RPMI8226 (cell line): ENCODE measurements at places on chromosomes 2 and 18.

DNA sequence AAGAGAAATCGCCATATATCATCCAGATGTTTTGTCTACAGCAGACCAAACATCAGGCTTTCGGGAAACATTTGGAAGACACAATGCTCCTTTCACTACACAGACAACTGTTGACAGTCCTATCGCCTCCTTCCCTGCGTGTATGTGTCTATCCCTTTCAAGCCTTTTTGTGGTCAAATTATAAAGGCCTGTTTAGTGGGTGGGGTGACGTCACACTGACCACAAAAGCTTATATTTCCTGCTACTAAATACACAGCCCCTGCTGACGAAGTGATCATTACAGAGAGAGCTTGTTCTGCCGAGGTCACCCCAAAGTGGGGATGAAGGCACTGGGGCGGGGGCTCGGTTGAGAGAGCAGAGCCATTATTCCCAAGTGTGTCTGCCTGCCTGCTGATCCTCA is 302.7 kb upstream of the TNP1 start:
- no peak for DNase-seq

DNA sequence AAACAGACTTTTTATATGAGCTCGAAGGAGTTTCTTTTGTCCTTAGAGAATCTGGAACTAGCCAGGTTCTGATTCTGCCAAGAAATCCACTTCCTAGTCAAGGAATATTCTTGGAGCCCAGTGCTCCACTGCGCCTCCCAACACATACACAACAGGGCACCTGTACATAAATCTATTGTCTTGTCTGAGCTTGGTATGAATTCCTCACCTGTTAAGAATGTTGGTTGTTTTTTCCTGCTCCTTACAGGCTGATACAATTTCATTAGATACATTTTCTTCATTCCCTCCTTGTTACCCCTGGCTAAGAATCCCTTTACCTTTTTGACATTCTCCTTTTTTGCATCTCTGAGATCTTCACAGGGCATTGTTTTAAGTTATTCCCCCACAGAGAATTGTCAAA is 56.0 kb upstream of the FZD7 start:
- no peak for DNase-seq

GRCh38 chr18:44309185-44309584 is 371.5 kb upstream of the SETBP1 start:
- DNase-seq: no peak

DNA sequence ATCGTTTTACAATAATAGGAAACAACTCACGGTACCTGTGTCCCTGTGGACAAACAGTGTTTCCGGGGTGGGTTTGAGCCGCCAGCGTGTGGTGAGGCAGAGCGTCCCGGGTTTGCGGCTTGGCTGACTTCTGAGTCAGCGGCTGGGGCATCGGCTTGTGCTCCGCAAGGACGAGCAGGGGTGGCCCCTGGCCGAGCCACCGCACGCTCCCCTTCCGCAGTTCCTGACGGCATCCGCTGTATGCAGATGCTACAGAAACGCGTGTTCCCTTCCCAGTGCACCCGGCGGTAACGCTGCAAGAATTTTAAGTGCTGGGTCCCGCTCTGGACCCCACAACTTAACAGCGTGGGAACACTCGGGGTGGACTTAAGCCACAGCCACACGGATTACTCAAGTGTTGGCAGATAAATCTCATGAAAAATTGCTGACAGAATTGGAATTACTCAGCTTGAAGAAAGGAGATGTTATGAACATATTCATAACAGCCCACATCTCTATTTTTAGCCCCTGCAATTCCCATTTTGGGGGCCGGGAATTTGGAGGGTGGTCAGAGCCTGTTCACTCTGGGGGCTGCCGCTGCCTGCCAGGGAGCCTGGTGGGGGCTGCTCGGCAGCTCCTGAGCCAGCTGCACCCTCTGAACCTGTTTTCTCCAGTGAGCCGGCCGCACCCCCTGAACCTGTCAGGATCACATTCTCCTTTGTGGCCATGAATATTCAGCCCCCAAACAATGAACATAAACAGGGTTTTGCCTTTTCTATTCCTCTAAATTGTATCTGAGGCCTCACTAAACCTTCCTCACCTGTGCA is 12.6 kb upstream of the KCNG2 start:
- peak; percentile 45 for DNase-seq

GRCh38 chr2:202609381-202610145 is 25.2 kb upstream of the FAM117B start:
- no peak for DNase-seq

DNA sequence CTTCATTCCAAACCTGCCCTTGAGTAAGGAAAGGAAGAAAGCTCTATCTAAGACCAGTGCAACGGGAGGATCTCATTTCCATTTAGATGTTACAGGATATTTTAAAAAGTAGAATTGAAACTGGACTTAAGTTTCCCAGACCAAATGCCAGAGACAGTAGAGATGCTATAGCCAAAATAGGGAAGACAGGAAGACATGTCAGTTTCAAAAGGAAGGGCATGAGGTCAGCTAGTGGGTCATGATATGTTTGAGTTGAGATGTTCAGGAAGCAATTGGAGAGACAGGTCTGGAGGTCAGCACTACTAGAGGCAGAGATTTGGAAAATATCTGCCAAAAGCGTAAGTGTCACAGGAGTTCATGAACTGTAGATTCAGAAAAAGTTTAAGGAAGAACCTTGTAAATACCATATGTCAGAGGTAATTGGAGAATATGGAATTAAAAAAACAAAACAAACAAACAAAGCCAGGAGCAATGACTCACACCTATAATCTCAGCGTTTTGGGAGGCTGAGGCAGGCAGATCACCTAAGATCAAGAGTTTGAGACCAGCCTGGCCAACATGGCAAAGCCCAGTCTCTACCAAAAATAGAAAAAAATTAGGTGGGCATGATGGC is 50.8 kb downstream of the EPHA4 start:
- DNase-seq: no peak

GRCh38 chr2:184756885-184757284 is 158.6 kb downstream of the ZNF804A start:
- DNase-seq: no peak

- no peak for DNase-seq
These were observed 20.0 kb downstream of the LRRFIP1 start for GRCh38 chr2:237647176-237648015.

GRCh38 chr18:58209326-58209725 is 165.3 kb downstream of the NEDD4L start:
- no peak for DNase-seq

GRCh38 chr2:240839152-240840143 is 19.4 kb upstream of the KIF1A start:
- DNase-seq: no peak

DNA sequence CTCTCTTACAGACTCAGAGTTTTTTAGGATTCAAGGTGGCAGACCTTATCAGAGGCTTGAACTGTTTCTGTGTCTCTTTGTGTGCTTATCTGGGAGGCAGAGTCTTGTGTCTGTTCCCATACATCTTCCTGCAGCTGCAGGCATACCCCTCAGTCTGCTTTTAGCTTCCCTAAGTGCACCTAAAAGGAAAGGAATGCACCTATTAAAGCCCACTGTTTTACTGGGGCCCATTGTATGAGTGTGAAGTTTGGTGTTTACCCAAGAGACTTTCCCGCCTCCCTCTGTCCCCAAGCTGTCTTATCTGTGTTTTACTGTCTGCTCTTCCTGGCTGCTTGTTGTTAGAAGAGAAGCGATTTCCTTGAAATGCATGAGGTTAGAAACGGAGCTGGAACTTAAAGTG is 1757.3 kb upstream of the PIK3C3 start:
- no peak for DNase-seq

DNA sequence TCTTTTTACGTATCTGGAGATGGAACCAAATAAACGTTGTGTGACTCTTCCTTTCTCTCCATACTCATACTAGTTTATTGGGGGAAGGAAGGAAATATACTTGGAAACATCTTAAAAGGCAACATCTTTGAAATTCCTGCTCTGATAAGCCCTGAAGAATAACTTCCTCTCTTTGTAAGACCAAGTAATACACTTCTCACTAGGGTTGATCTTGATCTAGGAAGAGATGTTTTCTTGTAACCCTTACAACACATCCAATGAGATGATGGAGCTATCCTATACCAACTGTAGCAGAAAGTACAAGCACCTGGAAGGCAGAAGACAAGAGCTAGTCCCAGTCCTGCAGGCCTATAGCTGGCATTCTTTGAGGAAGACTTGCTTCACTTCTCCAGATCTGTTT is 2.0 kb downstream of the ANKRD44 start:
- DNase-seq: peak; percentile 18

DNA sequence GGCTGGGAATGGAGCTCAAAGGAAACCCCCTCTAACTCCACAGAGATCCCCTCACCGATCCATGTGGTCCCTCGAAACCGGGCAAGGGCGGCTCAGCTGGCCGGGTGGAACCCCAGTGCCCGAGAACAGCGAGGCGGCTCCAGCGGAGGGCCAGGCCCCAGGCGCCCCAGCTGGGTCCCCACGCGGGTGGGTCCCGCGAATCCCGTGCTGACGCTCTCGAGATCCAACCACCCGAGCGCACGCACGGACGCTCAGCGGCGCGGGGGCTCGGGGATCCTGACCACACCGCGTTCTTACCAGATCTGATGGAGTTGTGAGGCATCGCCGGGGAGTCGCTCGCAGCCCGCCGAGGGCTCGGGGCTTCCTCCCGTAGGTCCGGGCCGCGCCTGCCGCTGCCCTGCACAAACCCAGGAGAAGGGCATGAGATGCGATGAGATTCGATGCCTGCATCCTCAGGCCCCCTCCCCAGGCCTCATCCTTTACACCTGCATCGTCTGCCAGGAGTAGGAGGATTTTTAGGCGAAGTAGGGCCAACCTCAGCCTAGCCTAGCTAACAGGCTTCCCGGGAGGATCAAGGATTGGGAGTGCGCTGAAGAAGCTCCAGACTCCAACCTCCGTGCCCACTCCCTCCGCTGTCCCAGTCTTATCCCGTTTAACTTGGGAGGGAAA is 514 bp downstream of the PAX8 start:
- DNase-seq: no peak

DNA sequence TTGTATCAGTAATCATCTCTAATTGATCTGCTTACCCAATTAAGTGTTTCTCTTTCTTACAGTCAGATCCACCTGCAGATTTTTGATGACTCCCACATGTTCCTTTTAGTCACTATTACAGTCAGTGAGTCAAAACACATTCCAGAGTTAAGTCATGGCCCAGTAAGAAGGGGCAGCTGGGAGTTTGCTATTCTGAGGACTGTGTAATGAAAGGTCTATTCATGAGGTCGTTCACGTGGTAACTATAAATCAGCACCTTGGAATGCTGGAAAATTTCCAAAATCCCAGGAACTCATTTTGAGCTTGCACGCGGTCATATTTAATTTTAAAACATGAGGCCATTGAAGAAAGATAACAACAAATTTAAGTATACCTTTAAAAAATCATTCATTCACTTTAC is 252.5 kb downstream of the XIRP2 start:
- DNase-seq: no peak

DNA sequence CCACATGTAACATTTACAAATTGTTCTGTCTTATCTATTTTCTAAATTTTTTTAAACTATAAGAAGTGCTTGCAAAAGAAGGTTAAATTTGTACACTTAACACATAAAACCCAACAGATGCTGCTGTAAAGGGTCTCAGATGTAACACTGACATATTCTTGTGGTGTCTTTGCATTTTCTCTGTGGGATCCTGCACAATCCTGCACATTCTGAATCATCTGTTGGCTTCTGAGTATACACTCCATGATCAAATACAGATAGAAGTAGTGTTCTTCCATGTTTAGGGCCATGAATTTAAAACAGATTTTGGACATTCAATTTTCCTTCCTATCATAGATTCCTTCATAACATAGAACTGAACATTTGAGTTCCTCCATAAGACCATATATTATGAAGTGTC is 89.0 kb downstream of the SPRED2 start:
- no peak for DNase-seq

DNA sequence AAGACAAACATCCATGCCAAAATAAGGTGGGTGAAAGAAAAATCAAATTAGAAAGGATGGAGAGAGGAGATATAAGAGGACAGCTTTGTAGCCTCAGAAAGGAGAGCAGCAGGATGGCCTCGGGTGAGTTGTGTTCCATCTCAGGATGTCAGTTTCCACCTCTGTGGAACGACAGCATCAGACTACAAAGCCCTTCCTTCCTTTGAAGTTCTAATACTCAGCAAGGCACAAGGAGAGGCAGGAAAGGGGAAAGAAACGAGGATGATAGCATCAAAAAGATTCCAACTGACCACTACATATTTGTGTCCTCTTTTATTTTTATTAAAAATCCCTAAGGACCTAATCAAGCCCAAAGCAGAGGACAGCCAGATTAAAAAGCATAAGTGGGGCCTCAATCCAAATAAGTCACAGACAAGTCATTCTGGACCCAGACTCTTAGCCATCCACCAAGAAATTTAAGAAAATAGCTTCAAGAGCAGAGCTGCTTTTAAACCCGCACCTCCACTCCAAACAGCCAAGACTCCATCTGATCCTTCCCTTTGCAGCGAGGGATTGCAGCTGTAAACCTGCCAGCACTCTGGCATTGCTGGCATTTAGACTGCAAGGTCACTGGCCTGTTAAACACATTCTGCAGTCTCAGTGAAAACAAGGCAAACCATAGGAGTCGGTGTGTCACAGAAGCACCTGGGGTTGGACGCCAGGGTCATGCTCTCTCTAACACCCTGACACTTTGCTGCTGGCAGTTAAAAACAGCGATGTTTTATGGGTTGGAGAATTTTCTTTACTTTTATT is 314.5 kb upstream of the CHAC2 start:
- no peak for DNase-seq

DNA sequence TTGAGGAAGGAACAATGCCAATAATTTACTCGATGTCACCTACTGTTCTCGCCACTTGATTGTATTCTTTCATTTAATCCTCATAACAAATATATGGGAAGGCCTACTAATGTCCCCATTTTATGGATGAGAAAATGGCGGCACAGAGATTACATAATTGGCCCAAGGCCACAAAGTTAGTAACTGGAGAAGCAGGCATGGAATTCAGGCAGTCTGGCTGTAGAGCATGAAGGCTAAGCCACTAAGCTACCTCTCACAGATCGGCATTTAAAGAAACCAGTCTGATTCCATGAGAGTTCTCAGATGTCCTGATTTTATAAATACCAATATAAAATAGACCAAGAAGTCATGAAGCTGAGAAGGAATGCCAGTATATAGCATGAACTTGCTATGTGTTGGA is 121.8 kb upstream of the EPAS1 start:
- DNase-seq: no peak

DNA sequence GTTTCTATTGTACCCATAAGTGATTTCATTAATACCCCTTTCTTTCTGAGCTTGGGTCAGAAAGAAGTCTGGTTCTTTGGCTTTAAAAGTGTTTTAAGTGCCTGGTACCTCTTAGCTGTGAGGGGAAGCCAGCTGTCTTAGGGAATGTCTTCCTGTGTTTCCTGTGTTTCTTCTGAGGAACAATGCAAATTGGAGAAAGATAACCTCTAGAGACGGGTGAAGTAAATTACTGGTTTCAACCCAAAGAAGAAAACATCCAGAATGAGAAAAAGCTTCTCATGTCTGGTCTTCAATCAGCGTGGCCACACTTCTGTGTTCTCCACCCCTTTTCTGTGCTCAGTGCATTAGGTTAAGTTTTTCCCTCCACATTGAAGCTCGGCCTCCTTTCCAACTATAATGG is 10.2 kb upstream of the CHN1 start:
- no peak for DNase-seq
